Progenitor cell of endocrine pancreas (in vitro differentiated cells): ENCODE measurements at places on chromosomes 16 and 17.

GRCh38 chr17:35726127-35726952, 5.1 kb upstream of the RASL10B start:
- DNase-seq, result no peak
- H3K27ac ChIP-seq, result no peak overlapping the region
- peaks cover 3% of the 10 kb centered on the region for H3K27me3 ChIP-seq
- H3K4me3 ChIP-seq, result no peak overlapping the region

- H3K27me3 ChIP-seq, result peaks cover 3% of the 10 kb centered on the region
- H3K4me1 ChIP-seq, result peaks cover 14% of the 10 kb centered on the region
- H3K27ac ChIP-seq, result no peak overlapping the region
- H3K4me3 ChIP-seq, result no peak overlapping the region
Measured at GRCh38 chr17:33873201-33873617, 381.9 kb upstream of the CCL2 start.

GRCh38 chr16:19227643-19228042, 57.9 kb upstream of the CLEC19A start:
- peaks cover 24% of the 10 kb centered on the region for H3K36me3 ChIP-seq
- no peak overlapping the region for H3K4me3 ChIP-seq
- H3K4me1 ChIP-seq, result peaks cover 11% of the 10 kb centered on the region
- H3K27me3 ChIP-seq, result no peaks in the 10 kb centered on the region

DNA sequence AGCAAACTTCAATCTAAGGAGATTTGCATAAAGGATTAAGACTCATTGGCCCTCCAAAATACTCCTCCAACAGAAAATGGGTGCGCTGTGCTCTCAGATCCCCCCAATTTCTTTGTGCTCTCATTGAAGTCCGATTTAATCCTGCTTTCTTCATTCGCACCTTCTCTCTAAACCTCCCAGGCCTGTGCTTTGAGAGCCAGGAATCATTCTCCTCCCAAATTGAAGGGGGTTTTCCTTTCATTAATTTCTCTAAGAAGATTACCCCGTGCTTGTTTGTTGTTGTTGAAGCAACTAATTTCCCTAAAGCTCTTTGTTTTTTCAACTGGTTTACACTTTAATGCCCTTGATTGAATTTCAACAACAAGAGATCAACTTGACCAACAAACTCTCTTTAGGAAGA, 304.2 kb upstream of the IRX3 start:
- H3K4me3 ChIP-seq, result no peak overlapping the region
- H3K27me3 ChIP-seq, result peaks cover 86% of the 10 kb centered on the region
- H3K36me3 ChIP-seq, result no peaks in the 10 kb centered on the region
- no peak for DNase-seq
- peaks cover 1% of the 10 kb centered on the region for H3K4me1 ChIP-seq
- no peak overlapping the region for H3K27ac ChIP-seq

- H3K27ac ChIP-seq, result no peak overlapping the region
- H3K36me3 ChIP-seq, result peaks cover 9% of the 10 kb centered on the region
- no peak for DNase-seq
- H3K4me1 ChIP-seq, result peaks cover 3% of the 10 kb centered on the region
- H3K27me3 ChIP-seq, result no peaks in the 10 kb centered on the region
- no peak overlapping the region for H3K4me3 ChIP-seq
Measured at GRCh38 chr17:64164596-64165285, 34.8 kb upstream of the ERN1 start.

DNA sequence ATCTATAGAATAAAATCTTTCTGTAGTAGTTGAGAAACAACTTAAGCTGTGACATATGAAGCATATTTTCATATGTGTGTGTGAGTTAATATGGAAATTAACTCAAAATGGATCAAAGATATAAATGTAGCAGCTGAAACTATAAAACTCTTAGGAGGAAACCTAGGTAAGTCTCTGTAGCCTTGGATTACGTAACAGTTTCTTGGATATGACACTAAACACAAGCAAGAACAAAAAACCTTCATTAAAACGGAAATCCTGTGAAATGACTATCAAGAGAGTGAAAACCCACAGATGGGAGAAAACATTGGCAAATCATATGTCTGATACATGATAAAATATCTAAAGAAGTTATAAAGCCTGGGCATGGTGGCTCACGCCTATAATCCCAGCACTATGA, 104.4 kb downstream of the VPS53 start:
- no peak for DNase-seq
- H3K4me1 ChIP-seq, result no peaks in the 10 kb centered on the region
- H3K4me3 ChIP-seq, result no peak overlapping the region
- H3K36me3 ChIP-seq, result peaks cover 7% of the 10 kb centered on the region

GRCh38 chr17:3926860-3927627, 10.8 kb upstream of the P2RX1 start:
- H3K36me3 ChIP-seq, result no peaks in the 10 kb centered on the region
- H3K4me3 ChIP-seq, result no peak overlapping the region
- no peak for DNase-seq
- H3K27me3 ChIP-seq, result no peaks in the 10 kb centered on the region

DNA sequence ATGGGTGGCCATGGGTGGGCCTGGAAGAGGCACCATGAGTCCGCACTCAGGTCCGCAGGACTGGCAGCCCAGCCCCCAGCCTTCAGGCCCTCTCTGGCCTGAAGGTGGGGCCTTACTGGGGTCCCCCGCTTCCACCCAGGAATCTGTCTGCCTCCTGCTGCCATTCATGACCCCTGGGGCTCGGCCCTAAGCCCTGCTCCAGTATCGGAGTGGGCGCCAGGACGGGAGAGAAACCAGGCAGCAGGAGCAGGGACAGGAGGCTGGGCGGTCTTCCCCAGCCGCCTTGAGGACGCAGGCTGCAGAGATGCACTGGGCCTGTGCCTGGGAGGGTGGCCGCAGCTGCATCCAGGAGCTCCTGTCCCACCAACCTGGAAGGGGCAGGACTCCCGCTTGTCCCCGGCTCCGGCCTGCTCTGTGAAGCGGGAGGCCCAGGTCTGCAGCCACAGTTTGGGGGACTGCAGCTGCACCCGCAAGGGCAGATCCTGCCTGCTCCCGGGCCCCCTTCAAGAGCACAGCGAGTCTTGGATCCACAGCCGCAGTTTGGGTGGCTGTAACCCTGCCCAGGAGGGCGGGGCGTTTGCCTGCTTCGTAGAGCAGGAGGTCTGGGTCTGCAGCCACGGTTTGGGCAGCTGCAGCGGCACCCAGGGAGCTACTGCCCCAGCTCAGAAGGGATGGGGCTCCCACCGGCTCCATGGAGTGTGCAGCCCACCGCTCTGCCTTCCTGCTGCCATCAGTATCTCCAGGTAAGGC, 81.8 kb upstream of the DNAJA2 start:
- H3K4me3 ChIP-seq, result no peak overlapping the region
- no peak overlapping the region for H3K27ac ChIP-seq
- no peak for DNase-seq
- no peaks in the 10 kb centered on the region for H3K36me3 ChIP-seq
- no peaks in the 10 kb centered on the region for H3K4me1 ChIP-seq
- no peaks in the 10 kb centered on the region for H3K27me3 ChIP-seq

DNA sequence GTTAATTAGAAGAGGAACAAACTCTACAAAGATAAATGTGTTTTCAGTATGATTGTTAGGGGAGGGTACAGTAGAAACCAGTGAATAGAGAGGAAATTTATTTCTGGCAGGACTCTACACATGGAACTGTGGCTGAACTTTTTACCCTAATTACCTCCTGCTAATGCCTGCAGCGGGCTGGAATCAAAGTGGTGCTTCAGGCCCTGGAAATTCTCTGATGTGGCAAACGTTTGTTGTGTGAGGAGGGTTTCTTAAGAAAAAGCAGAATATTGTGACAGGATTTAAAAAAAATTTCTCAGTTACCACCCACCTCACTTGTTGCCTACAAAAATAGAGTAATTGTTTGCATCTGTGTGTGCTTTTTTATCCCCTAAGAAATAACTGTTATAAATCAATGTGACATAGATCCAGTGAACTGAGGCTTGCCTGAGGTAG, 154.5 kb downstream of the BCAS3 start:
- H3K27ac ChIP-seq, result peak overlapping the region; percentile 69
- H3K4me3 ChIP-seq, result no peak overlapping the region
- no peaks in the 10 kb centered on the region for H3K4me1 ChIP-seq
- DNase-seq, result no peak
- H3K27me3 ChIP-seq, result no peaks in the 10 kb centered on the region
- no peaks in the 10 kb centered on the region for H3K36me3 ChIP-seq

- peaks cover 1% of the 10 kb centered on the region for H3K36me3 ChIP-seq
- no peak for DNase-seq
- H3K27ac ChIP-seq, result no peak overlapping the region
- H3K4me3 ChIP-seq, result no peak overlapping the region
Measured at GRCh38 chr17:73623818-73624217, 20.4 kb downstream of the SDK2 start.

DNA sequence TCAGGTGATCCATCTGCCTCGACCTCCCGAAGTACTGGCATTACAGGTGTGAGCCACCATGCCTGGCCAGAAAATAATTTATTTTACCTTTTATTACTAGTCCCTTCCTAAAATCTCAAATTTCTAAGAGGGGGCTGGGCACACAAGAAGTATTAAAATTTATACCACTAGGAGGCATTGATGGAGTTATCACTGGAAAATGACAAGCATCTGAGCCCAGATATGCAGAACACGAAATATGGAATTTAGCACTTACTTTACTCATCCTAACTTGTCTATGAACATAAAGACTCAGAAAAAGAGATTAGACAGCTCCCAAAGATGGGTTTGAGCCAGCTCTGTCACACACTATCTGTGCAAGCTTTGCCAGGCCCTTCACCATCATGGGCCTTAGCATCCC, 46.4 kb downstream of the STAT5A start:
- H3K4me3 ChIP-seq, result no peak overlapping the region
- H3K4me1 ChIP-seq, result no peaks in the 10 kb centered on the region
- DNase-seq, result no peak
- peaks cover 25% of the 10 kb centered on the region for H3K36me3 ChIP-seq
- no peak overlapping the region for H3K27ac ChIP-seq
- H3K27me3 ChIP-seq, result no peaks in the 10 kb centered on the region

DNA sequence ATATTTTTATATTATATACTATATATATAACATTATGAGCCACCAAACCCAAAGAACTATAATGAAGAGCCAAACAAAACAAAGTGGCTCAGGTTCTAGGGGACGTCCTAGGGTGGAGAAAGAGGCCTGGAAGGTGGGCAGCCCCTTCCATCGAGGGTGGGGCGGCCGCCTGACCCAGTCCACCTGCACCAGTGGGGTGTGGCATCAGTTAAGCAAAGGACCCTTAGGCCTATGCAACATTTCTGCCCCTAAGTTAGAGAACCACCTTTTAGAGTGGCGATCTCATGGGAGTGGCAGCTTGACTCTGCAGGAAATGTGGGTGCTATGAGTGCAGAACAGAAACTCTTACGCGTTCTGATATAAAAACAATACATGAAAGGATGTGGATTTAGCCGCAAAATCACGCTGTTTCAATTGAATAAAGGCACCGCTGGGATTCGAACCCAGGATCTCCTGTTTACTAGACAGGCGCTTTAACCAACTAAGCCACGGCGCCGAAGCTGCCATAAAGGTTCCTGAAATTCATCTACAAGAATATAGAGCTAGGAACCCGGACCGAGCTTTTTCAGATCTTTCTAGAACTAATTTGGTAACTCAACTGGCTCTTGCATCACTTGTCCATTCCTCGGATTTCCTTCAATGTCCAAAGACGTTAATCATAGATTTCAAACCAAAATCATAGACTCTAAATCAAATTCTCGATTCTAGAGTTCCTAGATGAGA, 15.6 kb upstream of the AURKB start:
- peak overlapping the region; percentile 71 for H3K4me3 ChIP-seq
- H3K36me3 ChIP-seq, result peaks cover 19% of the 10 kb centered on the region
- no peaks in the 10 kb centered on the region for H3K27me3 ChIP-seq
- H3K4me1 ChIP-seq, result peaks cover 11% of the 10 kb centered on the region

DNA sequence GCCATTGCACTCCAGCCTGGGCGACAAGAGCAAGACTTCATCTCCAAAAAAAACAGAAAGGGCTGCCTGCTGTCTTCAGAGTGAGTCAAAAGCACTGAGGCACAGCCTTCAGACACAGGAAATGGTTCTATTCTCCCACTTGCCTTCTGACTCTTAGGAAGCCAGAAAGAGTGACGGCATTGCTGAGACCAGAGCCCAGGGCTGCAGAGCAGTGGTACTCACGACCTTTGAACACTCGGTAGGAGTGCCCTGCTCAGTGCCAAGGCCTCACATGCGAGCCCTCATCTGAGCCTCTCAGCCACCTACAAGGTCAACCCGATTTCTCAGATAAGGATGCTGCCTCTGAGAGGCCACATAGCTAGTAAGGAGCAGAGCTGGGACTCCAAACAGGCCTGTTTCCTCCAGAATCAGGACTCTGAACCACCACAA, 3.5 kb upstream of the ITGAE start:
- H3K27ac ChIP-seq, result no peak overlapping the region
- H3K36me3 ChIP-seq, result peaks cover 13% of the 10 kb centered on the region
- no peaks in the 10 kb centered on the region for H3K4me1 ChIP-seq
- no peaks in the 10 kb centered on the region for H3K27me3 ChIP-seq

- no peak for DNase-seq
- H3K27ac ChIP-seq, result no peak overlapping the region
- peaks cover 8% of the 10 kb centered on the region for H3K27me3 ChIP-seq
- H3K4me3 ChIP-seq, result no peak overlapping the region
- no peaks in the 10 kb centered on the region for H3K4me1 ChIP-seq
Measured at GRCh38 chr16:88369447-88370008, 13.2 kb upstream of the ZNF469 start.

DNA sequence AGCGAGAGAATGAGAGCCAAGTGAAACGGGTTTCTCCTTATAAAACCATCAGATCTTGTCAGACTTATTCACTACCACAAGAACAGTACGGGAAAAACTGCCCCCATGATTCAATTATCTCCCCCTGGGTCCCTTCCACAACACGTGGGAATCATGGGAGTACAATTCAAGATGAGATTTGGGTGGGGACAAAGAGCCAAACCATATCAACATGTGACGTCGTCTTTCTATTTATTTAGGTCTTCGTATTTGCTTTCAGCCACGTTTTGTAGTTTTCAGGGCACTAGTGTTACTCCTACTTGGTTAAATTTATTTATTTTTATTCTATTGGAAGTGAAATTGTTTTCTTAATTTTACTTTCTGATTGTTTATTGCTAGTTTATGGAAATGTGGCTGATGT, 27.9 kb upstream of the CEP20 start:
- H3K36me3 ChIP-seq, result no peaks in the 10 kb centered on the region
- H3K27ac ChIP-seq, result no peak overlapping the region
- H3K4me3 ChIP-seq, result no peak overlapping the region
- peaks cover 5% of the 10 kb centered on the region for H3K27me3 ChIP-seq

DNA sequence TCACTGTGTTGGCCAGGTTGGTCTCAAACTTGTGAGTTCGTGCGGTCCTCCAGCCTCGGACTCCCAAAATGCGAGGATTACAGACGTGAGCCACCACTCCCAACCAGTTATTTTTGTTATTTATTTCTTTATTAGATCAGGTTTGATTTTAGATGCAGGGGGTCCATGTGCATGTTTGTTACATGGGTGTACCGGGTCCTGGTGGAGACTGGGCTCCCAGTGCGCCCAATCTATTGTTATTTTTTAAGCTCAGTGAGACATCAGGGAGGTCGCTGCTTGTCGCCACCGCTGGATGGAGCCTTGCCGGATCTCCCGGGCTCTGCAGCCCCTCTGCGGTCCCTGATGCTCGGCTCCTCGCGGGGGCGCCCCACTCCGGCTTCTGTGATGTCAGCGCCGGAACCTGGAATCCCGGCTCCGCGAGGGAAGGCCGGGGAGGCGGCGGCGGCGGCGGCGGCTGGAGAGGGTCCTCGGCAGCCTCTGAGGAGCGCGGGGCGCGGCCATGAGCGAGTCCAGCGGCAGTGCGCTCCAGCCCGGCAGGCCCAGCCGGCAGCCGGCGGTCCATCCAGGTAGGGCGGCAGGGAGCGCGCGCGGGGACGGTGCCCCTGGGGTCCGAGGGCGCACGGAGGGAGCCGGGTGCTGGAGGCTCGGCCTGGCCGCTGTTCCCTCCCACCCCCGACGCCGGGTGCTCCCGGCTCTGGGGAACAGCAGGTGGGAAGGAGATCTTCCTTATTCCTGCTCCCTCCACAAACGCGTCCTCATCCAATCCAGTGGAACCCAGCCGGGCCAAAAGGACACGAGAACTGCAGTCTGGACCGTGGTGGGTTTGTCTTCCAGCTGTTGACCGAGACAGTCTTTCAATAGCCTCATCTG, at the start of gene TMC7:
Gene TMC7 (plus strand): TSS at position 370 of the 870 bp plus-strand sequence. CDS start 130 bp downstream, at position 500.
- H3K4me1 ChIP-seq, result peaks cover 1% of the 10 kb centered on the region
- peaks cover 30% of the 10 kb centered on the region for H3K27me3 ChIP-seq
